ENCODE measurements at places on chromosomes 6 and 20. TPM values are rescaled to one million over a fixed set of nuclear protein-coding genes. Genes with fewer than 3 reads are reported as not detected.

The COL19A1 gene
- not detected for polyA plus RNA-seq

The EYS gene
- polyA plus RNA-seq, result 0.20 TPM

The DEF6 gene
- 171 TPM for polyA plus RNA-seq

The IMPG1 gene
- not detected for polyA plus RNA-seq

The KIAA0408 gene
- not detected for polyA plus RNA-seq

The SYCP2L gene
- polyA plus RNA-seq, result not detected

The ECT2L gene
- polyA plus RNA-seq, result 0.13 TPM

The RUNX2 gene
- 4.5 TPM for polyA plus RNA-seq

The ENPP1 gene
- not detected for polyA plus RNA-seq

The CPNE5 gene
- polyA plus RNA-seq, result 1.9 TPM

The RBPJL gene
- polyA plus RNA-seq, result not detected

The PM20D2 gene
- polyA plus RNA-seq, result 7.8 TPM

The RAET1E gene
- polyA plus RNA-seq, result not detected

The YIPF3 gene
- 82.2 TPM for polyA plus RNA-seq

The GJA10 gene
- polyA plus RNA-seq, result not detected

The CCDC167 gene
- 226 TPM for polyA plus RNA-seq

The PGC gene
- not detected for polyA plus RNA-seq
